ENCODE measurements at places on chromosomes 7 and 10.

- peak; percentile 57 for DNase-seq
Measured at GRCh38 chr7:45136106-45137060, 21.2 kb upstream of the RAMP3 start.

- DNase-seq: no peak
Measured at GRCh38 chr10:88858491-88858890, 6.8 kb upstream of the ANKRD22 start.

- DNase-seq: no peak
Measured at GRCh38 chr10:78130966-78131710, 97.5 kb downstream of the RPS24 start.

DNA sequence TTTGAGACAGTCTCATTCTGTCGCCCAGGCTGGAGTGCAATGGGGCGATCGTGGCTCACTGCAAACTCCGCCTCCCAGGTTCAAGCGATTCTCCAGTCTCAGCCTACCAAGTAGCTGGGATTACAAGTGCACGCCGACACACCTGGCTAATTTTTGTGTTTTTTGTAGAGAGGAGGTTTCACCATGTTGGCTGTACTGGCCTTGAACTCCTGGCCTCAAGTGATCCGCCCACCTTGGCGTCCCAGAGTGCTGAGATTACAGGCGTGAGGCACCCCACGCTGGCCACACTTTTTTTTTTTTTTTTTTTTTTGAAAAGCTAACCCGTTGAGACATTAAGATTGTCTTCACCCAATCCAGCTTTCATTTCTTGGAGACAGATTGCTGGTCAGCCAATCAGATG lies 2.1 kb downstream of the ZNF273 start:
- no peak for DNase-seq

GRCh38 chr7:63113713-63114285 lies 884.9 kb upstream of the ZNF722 start:
- DNase-seq: no peak

GRCh38 chr10:4385231-4385870 lies 440.7 kb upstream of the AKR1E2 start:
- no peak for DNase-seq

GRCh38 chr7:1246160-1246870 lies 13.6 kb downstream of the UNCX start:
- DNase-seq: no peak

DNA sequence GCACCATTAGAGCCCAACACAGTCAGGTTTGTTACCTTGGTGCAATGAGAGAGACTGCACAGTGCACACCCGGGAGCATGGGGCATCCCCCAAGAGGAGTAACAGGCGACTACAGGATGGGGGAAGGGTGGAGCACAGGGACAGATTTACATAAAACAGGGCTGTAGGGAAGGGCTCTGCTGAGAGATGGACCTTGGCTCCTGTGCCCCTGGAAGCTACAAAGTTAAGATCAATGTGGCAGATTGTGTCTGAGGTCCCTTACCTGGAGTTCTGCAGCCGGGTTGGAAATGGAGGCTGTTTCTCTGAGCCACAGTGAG lies 13.7 kb upstream of the SLC18A3 start:
- no peak for DNase-seq

GRCh38 chr7:20786421-20786778 lies 286 bp downstream of the SP8 start:
- no peak for DNase-seq

DNA sequence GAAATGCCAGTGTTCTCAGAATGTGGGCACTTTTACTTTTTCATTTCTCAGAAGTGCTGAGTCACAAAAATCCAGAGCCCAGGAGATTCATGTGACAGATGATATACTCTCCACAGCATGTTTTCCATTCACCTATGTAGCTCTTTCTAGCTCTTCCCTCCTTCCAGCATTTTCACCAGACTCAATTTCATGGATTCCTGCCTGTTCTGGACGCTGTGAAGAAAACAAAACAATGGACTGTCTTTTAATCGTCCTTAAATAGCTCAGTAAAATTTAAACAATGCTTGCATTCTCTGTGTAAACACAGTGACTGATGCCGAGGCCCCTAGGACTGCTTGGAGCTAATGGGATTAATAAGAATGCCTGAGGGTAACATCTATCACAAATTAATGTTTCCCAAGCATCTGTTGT lies 25.5 kb downstream of the ZNF713 start:
- no peak for DNase-seq

GRCh38 chr7:127151379-127151778 lies 101.4 kb downstream of the GRM8 start:
- no peak for DNase-seq

- DNase-seq: no peak
Measured at GRCh38 chr10:122154545-122155366, 116.3 kb upstream of the BTBD16 start.

GRCh38 chr10:45082176-45082575 lies 81.5 kb downstream of the ZNF22 start:
- DNase-seq: no peak

DNA sequence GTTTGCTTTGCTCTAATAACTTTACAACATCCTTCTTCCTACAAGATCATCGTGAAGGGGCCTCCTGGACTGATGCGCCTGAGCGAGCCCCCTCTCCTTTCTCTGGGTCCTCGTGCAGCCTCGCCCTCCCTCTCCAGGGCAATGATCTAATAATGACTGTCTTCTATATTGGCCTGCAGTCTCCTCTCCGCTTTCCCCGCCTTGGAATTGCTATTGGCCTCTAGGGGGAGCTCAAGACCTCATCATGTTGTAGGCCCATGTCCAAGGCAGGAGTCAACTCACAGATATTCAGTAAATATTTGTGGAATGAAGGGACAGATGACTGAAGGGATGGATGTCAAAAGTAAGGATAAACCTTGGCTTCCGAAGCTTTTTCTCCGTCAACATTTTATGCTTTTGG lies 1180.3 kb downstream of the TYW1 start:
- peak; percentile 39 for DNase-seq

DNA sequence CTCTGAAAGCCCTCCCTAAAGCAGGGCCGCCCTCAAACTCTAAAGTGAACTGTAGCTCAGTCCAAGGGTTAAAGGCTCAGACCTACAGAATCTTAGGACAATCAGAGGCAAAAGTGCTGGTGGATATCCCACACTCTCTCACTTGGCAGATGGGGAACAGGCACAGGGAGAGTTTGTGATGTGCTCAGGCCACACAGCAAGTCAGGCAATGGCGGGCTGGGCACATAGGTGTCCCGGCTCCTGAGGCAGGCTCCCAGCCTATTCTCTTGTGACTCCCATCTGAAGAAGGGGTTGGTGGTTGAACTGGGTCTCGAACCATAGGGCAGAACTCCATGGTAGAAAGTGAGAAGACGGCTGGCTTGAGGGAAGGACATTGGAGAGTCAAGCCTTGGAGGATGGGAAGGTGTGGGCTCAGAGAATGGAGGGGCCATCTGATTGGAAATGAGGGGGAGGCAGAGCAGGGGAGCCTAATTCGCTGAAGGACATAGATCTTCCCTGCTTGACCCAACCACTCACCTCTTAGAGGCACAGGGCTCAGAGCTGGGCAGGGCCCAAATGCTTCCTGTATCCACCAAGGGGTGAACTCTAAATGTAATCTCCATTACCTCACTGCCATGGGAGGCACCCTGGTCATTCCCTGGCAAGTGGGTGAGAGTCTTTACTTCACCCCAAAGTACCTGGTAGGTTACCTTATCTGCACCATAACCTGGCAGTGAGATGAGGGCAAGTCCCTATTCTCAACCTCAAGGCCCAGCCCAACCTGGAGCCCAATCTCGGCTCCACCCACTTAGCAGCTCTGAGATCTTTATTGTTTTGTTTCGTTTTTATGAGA lies 4.9 kb upstream of the ZMIZ1 start:
- DNase-seq: no peak

- DNase-seq: peak; percentile 96
Measured at GRCh38 chr7:148932-149790, 43.2 kb upstream of the FAM20C start.

DNA sequence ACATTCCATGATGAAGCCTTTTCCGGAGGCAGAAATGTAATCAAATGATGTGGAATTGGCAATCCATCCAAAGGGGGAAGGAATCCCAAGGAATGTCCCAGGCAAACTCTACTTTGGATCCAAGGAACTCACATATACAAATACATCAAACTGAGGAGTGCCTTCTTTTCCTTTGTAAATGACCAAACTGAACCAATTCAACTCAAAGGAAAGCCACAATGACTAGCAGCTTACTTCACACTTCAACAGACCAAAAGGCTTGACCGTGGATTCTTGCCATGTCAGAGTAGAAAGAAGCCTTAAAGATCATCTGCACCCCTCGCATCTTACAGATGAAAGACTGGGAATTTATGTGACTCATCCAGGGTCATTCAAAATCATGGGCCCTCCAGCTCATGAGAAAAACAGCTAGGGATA lies 79.7 kb upstream of the MACROH2A2 start:
- no peak for DNase-seq

GRCh38 chr7:31096877-31097258 lies 44.8 kb downstream of the ADCYAP1R1 start:
- DNase-seq: no peak

GRCh38 chr7:133288970-133289369 lies 36.1 kb downstream of the EXOC4 start:
- DNase-seq: no peak

DNA sequence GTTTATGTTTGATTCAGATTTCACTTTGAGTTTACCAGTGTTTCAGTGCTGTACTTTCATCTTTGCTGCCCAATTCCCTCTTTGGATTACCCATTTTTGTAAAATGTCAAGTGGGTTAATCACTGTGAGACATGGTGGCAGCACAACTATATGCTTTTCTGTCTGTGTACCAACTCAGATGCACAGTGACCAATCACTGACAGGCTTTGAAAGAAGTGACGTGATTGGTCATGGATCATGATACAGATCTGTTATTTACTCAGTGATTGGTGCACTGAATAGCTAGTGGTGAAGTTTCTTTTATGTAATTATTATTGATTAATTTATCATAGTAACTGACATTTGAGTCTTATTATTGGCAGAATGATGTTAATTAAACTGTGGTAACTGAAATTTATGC lies 126.9 kb downstream of the SDK1 start:
- no peak for DNase-seq

GRCh38 chr10:77149706-77150105 lies 487.9 kb downstream of the KCNMA1 start:
- DNase-seq: no peak

DNA sequence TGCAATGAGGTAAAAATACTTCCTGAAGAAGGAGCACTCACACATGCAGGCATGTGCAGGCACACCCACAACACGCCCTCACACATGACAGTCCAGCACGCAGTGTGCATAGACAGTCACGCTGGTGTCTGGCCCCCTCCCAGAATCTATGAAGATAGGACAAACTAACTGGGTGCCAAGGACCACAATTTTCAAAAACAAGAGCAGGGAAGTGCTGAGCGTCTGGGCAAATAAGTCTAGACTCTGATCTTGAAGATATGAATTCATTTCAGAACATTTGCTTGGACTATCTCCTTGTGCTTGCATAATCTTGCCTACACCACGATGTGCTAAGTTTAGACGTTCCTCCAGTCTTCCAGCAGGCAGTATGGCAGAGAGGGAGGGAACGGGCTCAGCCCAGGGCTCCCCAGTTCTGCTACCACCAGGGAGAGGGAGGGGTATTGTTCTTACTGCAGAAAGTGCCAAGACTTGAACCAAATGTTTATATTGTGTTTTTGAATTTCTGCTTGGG lies 276.5 kb upstream of the KLF6 start:
- DNase-seq: no peak

- DNase-seq: no peak
Measured at GRCh38 chr10:4013651-4014121, 228.7 kb upstream of the KLF6 start.

DNA sequence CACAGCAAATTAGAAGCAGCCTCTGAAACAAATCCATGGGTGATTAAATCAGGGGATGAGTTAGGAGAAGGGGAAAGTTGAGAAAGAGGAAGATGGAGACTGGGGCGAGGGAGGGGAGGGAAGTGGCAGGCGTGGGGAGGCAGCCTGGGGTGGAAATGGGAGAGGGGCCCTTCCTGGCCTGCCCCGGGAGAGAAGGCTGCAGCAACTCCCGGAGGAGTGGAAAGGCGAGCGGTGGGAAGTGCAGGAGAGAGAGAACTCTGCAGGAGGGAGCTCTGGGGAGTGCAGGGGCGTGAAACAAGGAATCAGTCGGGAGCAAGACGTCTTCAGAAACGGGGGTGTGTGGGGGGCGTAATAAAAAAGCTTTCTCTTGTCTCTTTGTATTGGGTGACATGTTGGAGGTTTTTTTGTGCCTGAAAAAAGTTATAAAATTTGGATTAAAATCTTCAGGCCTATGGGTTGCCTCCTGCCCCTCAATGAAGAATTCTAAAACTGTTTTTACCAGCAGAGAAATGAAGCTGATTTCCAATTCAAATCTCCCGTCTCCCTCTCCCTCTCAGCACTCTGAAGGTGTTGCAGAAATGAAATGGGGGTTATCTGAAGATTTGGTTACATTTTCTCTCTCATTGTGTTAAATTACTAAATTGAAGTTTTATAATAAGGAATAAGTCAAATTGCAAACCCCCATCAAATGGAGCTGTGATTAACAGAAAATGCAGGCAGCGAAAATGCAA lies 4.7 kb upstream of the UNCX start:
- no peak for DNase-seq

GRCh38 chr7:103714376-103714927 lies 268.4 kb upstream of the SLC26A5 start:
- DNase-seq: no peak

DNA sequence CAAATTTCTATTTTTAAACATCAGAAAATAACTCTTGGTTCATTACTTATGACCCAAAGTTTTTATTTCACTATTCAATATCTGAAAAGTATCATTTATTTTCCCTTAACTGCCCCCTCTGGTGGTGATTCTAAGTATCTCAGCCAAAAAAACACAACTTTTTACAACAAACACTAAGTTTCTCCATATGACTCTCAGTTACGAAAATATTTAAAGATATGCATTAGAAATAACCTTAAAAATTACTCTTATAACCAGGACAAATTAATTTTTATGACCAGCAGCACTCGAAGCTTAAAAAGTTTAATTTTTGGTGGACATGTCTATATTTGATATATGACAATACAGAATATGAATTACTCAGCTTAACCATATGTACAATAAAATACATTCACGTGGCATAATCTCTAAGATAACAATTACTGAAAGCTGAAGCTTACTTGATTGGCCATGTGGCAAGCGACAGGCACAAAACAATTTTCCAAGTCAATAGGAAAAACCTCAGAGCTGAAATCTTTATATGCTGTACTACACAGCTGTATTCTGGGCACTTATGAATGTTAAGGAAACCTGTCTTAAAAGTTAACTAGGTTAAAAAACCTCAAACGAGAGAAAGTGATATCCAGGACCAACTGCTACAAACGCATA lies 2.3 kb downstream of the HNRNPA2B1 start:
- no peak for DNase-seq

- DNase-seq: no peak
Measured at GRCh38 chr7:50644114-50644513, 78.9 kb upstream of the DDC start.

- no peak for DNase-seq
Measured at GRCh38 chr10:123142701-123143161, 5.2 kb upstream of the HMX2 start.

GRCh38 chr10:121680879-121681655 lies 82.8 kb upstream of the FGFR2 start:
- DNase-seq: no peak

DNA sequence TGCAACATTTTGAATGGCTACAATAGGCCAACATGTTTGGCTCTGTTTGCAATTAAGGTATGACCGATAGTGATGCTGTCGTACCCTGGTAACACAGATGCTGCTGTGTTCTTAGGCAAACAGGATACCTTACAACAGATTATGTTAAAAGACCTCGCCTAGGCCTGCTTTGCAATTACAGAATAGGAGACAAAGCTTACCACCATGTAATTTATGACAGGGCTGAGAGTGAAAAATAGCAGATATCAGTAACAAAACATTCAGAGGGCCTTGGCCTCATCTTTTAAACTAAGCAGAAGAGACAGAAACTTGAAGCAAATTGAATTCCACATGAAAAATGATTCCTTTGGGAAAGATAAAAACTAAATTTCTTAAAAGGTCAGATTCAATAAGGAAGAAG lies 29.4 kb upstream of the ABLIM1 start:
- no peak for DNase-seq
